ENCODE measurements at places on chromosomes 5 and 9.

DNA sequence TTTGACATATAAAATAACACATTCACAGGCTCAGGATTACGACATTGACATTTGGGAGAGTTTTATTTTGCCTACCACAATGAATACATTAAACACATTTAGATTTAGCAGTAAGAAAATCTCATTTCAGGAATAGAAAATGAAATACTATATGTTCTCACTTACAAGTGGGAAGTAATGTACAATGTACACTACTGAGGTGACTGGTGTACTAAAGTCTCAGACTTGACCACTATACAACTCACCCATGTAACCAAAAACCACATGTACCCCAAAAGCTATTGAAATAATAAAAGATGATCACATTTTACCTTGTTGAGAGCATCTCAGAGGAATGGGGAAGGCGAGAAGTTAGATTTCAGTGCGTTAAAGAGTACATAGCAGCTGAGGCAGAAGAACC is 1202.4 kb upstream of the SEMA6A start:
- DNase-seq = no peak

GRCh38 chr5:128630121-128630520 is 92.1 kb upstream of the FBN2 start:
- no peak for DNase-seq

DNA sequence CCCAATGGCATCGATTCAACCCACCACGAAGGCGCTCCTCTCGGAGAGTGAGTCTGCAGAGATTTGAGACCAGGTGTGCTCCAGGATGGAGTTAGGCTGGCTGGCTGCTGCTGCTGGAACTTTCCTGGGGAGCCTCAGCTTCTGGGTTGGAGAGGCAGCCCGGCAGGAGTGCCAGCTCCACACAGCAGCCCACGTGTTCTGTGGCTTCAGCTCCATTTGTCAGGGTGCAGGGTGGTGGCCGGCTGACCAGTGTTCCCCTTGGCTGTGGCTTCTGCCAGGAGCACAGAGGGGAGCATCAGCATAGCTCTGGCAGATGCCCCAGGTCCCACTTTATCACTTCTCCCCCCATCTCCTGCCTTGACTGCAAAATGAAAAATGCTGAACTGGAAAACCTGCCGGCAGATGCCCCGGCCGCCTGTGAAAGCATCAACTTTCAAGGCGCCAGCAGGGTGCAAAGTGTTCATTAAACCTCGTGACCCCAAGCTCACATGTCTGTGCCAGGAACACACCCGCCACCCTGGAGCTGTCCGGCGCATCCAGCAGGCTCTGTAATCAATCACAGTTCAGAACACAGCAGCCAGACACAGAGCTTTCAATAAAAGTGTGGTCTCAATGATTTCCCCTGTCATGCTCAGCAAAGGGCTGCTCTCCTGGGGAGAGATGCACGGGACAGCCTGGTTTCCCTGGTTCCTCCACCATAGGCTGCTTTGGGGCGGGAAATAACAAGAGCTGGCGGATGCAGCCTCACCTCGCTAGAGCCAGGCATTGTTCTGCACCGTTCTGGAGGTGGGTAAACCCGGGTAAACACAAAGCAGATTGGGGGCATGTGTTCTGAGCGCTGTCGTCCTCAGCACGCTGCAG is 53.2 kb downstream of the TRIP13 start:
- no peak for DNase-seq

DNA sequence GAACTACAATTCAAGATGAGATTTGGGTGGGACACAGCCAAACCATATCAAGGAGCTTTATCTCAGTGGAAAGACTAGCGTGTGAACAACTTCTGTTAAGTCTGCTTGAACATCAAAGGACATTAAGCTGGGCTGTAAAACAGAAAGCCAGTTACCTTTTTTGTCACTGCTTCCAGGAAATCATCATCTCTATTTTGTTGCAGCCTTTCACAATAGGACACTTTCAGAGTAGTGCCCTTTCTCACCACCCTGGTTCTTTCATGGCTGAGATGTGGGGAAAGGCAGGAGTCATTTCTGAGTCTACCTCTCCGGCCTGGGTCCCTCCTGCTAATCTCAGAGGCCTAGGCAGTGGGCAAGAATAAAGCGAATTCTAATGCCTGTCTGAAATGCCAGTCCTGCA is 96.2 kb upstream of the PPP1R2B start:
- DNase-seq = no peak

DNA sequence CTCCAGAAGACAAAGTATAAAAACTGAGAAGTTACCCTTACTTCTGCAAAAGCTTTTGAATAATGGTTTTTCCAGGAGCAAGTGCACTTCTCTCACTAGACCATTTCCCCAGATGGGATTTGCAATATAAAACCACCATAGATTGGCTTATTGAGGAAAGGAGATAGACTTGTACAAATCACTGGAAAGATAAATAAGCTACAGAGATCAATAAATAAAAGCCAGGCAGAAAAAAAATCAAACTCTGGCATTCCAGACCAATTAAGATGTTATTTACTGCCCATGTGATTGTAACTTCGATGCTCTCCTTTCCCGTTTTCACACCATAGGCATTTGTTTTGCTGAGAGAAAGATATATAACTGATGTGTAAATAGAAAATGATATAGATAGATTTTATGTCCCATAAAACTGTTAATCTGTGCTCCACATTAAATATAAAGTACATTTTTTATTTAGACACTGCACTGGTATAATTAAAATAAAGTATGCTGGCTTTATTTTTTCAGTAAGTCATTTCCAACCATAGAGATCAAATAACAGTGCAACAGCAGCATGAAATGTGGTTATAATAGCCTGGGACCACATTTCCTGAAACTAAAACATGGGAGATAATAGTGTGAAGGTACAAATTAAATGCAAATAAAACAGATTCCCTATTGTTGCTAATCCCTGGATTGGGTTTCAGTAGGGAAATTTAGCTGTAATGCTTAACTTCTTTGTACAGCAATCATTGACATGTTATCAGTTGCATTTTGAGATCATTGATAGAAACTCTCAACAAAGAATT is 177.7 kb downstream of the NR2F1-AS1 start:
- DNase-seq = no peak

- DNase-seq = no peak
These were observed 41.9 kb downstream of the NEK6 start for GRCh38 chr9:124299515-124300090.

DNA sequence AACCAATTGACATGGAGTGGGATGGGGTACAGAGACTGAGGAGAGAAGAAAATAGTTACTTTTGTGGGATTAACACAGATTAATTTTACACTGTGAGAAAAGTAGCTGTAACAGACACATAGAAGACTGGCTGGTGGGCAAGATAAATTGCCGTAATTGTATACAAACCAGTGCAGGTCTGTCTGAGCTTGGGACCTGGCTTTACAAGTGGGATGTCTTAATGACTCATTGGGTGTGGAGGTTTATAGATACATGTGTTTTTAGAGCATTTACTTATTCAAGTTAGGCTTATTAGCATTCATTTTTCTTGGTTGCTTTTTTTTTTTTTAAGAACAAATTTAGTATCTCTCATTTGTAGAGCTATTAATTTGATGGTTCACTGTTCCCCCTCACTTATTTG is 37.5 kb downstream of the SLC44A1 start:
- no peak for DNase-seq

- no peak for DNase-seq
These were observed 45.7 kb upstream of the TGFBR1 start for GRCh38 chr9:99058964-99059921.

DNA sequence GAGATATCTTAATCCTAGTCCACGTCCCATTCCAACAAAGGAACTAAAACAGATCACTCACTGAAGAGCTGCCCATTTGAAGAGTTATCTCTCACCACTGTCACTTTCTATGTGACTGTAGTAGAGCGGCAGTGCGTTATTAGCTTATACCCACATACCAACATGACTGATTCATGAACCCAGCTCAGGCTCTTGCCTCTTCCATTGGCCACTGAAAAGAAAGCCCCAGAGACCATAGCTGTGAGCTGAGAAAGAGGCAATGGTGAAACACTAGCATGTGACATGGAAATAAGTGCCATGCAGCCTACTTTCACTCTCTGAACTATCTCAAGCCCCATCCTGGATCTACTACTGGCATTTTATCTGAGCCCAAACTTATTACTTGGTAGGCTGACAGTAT is 151.7 kb upstream of the MOCS2 start:
- DNase-seq = no peak

DNA sequence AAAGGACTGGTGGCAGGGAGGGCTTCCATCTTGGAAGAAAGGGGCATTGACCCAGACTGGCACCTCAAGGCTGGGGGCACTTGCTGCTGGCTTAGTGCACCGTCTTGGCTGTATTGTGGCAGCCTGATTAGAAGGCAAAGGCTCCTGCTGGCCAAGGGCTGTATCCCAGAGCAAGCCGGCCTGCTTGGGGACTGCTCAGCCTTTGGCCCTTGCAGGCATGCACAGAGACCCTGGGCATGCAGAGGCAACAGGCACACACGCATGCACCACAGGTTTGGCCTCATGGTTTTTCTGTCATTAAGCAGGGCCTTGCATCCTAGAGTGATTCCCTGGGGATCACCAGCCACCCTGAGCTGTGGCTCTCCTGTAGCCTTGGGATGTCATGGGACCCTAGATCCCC is 29.0 kb downstream of the PITX1 start:
- no peak for DNase-seq

DNA sequence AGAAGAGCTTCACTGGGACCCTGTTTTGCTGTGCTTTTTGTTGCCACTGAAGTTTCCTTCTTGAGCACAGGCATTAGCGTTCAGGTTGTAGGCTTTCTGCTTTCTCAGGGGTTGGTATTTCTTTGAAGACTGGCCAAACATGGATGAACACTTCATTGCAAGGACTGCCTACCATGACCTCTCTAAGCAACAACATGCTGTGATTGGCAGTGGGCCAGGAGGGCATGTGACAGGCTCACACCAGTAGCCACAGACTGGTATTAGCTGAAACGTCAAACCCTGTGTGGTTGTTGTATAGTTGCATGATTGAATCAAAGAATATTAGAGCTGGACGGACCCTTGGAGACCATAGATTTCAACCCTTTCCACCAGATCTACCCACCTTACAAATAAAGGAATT is 20.0 kb upstream of the MLANA start:
- DNase-seq = no peak

- no peak for DNase-seq
These were observed 77.5 kb upstream of the CAST start for GRCh38 chr5:96584712-96585111.

- no peak for DNase-seq
These were observed 3.0 kb downstream of the F2R start for GRCh38 chr5:76718880-76719279.

DNA sequence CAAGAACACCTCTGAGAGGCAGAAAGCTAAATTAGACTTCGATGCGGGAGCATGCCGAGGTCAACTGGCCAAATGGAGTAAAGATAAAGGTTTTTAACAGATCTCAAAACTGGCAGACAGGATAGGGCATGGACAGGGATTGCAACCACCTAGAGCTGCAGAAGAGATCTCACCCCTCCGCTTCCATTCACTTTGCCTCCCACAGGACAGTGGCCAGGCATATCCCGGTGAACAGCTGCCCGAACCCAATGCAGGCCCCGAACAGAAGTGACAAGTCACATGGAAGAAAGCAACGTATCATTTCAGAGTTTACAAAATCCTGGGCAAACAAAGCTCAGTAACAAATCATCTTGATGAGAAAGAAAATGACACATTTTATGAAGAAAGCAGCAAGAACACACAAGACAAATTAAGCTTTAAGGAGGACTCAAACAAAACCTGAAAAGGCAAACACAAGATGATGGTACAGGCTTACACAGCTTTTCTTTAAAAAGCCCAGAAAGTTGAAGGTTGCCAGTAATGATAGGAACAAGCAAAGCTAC is 18.4 kb downstream of the RNF130 start:
- DNase-seq = no peak

DNA sequence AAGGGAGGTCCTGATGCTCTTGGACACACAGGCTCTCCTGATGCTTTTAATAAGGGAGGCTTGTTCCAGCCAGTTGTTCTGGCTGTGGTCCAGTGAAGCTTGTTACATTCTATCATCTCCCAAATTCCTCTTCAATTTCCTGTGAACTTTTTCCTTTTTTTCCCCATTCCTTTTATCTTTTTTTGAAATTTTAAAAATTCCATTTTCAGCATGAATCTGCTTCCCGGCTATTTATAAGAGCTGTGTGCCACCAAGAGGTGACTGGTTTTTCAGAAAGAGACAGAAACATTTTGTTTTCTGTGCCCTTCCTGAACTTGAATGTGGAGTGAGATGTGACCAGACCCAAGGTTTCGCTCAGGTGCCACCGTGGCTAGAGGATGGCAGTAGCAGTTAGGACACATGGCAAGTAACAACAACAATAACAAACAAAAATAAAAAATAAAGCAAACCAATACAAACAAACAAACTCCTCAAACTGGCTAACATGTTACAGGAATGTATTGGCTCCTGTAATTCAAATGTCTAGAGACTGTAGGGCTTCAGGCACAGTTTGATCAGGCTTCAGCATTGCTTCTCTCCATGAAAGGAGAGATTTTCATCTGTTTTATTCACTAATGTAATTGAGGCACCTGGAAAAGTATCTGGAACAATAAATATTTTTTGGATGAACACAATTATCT is 121.1 kb downstream of the BOD1 start:
- DNase-seq = no peak

DNA sequence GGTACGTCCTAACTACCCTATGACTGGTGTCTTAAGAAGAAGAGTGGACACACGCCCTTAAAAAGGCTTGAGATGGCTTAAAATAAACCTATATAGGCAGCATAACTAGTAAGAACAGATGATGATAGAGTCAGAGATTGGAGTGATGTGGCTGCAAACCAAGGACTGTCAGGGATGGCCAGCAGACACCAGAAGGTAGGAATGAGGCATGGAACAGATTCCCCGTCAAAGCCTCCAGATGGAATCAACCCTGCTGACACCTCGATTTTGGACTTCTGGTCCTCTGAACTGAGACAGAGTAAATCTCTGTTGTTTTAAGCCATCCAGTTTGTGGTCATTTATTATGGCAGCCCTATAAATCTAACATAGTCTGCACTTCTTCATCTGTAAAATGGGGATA is 7.4 kb downstream of the TMOD1 start:
- no peak for DNase-seq

GRCh38 chr5:110335361-110336066 is 391.0 kb downstream of the TMEM232 start:
- DNase-seq = no peak

- no peak for DNase-seq
These were observed 162.7 kb downstream of the SYK start for GRCh38 chr9:90964101-90965020.

GRCh38 chr9:27818348-27818747 is 245.1 kb upstream of the C9orf72 start:
- DNase-seq = no peak

DNA sequence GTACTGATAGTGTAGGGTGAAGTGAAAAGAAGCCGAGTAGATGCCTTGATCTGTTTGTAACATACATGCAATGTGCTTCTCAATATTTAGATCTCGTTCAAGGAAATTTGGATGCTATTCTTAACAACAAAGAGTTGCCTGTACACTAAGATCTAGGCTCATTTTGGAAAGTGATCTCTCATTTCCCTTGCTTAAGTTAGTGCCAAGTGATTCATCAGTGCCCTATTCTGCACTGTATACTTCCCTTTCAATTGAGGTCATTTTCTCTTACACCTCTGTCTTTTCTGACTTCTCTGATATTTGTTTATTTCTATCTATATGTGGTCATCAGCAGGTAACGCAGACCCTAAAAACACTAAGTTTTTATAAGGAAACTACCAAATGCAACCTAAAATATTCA is 528.6 kb upstream of the PTPRD start:
- no peak for DNase-seq
